Ovary (tissue), 10 donors: ENCODE measurements at places on chromosomes 11 and 22.

DNA sequence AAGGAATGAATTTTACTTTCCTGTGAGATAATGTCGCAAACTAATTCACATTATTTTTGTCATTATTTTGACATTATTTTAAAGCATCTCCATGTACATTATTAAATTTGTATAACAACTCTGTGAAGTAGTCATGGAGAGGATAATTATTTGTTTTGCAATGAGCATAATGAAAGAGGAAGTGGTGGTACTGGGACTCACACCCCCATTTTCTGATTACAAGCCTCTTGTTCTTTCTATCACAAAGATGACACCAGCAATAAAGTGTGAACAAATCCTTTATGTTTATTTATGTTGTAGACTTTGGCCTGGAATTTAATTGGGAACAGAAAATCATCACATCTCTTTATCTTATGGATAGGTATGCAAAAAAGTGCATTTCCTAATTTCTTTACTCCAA is 522.6 kb downstream of the TMEM135 start:
- H3K36me3 ChIP-seq = no peaks in the 10 kb centered on the region
- no peak overlapping the region for H3K4me3 ChIP-seq
- H3K27me3 ChIP-seq = no peaks in the 10 kb centered on the region
- H3K27ac ChIP-seq = no peak overlapping the region

- H3K36me3 ChIP-seq = no peaks in the 10 kb centered on the region
- H3K4me3 ChIP-seq = no peak overlapping the region
- no peak overlapping the region for H3K27ac ChIP-seq
- no peaks in the 10 kb centered on the region for H3K27me3 ChIP-seq
- DNase-seq = no peak
Measured at GRCh38 chr11:65090628-65091027, 5.4 kb upstream of the VPS51 start.

- no peaks in the 10 kb centered on the region for H3K27me3 ChIP-seq
- no peaks in the 10 kb centered on the region for H3K36me3 ChIP-seq
- H3K4me3 ChIP-seq = no peak overlapping the region
- no peaks in the 10 kb centered on the region for H3K4me1 ChIP-seq
- DNase-seq = no peak
Measured at GRCh38 chr11:113664981-113665710, 41.0 kb downstream of the TMPRSS5 start.

- H3K27me3 ChIP-seq = no peaks in the 10 kb centered on the region
- peak; percentile 52 for DNase-seq
- H3K36me3 ChIP-seq = no peaks in the 10 kb centered on the region
- H3K4me3 ChIP-seq = no peak overlapping the region
- H3K27ac ChIP-seq = peak overlapping the region; percentile 1
- H3K4me1 ChIP-seq = peaks cover 38% of the 10 kb centered on the region
Measured at GRCh38 chr11:75346912-75347647, 4.4 kb downstream of the ARRB1 start.

DNA sequence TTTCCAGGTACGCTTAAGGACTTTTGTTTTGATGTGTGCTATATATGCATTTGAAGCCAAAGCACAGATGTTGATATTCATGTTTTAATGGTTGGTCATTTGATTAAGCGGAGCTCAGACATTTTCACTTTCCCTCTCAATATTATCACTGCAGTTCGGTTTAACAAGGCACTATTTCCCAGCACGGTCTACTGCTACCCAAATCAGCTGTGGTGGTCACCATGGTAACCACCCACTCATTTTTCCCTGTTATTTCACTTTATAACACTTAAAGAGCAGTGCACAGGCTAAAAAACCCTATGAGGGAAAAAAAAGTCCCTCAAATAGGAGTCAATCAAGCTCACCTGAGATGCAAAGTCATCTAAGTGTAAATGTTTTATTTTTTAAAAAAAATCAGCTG is 439.6 kb upstream of the CCDC90B start:
- no peaks in the 10 kb centered on the region for H3K27me3 ChIP-seq
- H3K4me1 ChIP-seq = no peaks in the 10 kb centered on the region
- no peak overlapping the region for H3K27ac ChIP-seq

DNA sequence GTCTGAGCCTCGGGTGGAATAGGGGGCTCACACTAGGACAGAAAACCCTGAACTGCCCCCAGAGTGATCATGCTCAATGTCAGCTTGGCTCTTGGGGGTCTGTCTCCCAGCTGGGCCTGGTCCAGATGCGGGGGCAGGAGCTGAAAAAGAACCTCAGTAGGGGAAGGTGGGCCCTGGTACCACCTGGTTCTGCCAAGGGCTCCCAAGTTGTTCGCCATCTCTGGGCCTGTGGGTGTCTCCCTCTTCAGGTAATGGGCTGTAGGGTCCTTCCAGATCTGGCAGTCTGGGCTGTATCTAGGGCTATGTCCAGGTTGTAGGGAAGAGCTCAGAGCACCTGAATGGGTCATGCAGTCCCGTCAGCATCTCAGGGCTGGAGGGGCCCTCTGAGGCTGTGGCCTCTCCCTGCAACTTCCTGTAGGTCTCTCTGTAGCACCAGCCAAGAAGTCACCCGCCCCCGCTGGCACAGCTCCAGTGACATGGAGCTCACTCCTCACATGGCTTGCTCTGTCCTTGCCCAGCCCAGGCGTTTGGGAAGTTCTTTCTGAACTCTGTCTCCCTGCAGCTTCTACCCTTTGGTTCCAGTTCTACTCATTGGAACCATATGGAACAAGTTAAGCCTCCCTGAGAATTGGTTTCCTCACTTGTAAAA is 33.0 kb upstream of the SOX10 start:
- DNase-seq = peak; percentile 89
- H3K27me3 ChIP-seq = no peaks in the 10 kb centered on the region
- no peaks in the 10 kb centered on the region for H3K36me3 ChIP-seq
- H3K4me3 ChIP-seq = no peak overlapping the region

DNA sequence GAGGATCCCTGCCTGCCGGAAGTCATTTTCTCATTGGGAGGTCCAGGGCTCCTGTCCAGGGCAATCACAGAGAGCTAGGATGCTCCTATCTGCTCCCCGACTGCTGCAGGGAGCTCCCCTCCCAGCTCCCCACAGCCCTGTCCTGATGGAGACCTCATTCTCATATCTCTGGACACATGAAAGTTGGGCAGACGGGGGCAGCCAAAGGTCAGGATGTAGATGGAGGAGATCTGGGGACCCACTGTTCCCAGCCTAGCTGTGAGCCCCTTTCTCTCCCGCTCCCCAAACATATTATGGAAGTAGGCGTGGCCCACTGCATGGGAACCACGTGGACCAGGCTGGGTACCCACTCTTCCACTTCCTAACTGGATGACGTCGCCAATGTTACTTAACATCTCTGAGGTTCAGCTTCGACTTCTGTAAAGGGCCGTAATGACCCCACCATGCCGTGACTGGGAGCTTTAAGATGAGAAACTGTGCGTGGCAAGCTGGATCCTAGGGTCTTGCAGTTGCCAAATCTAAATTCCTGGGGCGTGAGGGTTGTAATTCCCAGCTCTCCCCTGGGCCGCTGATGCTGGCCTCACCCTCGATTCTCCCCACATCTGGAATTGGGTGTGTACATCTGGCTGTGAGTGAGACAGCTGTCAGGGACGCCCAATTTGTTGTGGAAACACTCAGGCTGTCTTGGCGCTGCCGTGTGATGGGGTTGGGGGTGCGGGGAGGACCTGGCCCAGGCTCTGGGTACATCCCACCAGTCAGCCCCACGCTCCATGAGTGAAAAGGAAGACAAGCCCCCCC is 1.8 kb downstream of the CDC42EP2 start:
- peaks cover 15% of the 10 kb centered on the region for H3K4me1 ChIP-seq
- H3K36me3 ChIP-seq = no peaks in the 10 kb centered on the region
- H3K27me3 ChIP-seq = no peaks in the 10 kb centered on the region
- peak overlapping the region; percentile 96 for H3K4me3 ChIP-seq
- peak overlapping the region; percentile 84 for H3K27ac ChIP-seq
